ENCODE measurements at places on chromosomes 11 and 22.

DNA sequence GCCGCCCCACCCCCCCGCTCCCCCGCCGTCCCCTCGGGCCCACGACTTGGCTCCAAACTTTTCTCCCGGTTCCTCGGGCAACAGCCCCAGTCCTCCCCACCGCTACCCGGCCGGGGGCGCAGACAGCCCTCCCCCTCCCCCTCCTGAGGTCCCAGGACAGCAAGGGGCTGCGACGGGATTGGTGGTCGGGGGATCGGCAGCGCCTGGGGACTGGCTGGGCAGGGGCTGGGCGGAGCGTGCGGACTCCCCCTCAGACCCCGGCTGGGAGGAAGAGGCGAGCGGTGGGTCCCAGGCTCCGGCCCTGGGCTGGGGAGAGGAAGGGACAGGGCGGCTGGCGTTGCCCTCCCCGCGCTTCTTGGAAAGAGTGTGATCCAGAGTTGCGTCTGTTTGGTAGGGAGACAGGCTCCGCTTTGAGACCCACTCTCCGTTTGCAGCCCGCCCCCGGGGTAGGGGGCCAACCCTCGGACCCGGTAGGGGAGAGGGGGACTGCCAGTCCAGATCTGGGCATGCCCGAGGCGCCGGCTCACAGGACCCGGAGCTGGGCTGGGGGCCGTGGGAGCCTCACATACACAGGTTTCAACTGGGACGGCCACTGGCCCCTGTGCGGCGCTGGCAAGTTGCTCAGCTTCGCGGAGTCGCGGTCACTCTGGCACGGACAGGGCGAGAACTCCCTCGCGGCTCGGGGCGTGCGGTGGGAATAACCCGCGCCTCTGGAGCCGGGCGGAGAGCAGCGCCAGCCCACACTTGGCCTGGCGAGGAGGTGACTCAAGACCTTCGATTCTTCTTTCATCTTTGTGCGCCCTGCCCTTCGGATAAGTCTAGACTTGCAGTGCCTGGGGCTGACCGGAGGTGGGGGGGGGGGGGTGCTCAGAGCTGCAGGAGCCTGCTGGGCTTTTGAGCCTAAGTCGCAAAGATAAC, 999 bp downstream of the TSKU start:
- DNase-seq = peak; percentile 30

GRCh38 chr11:67271541-67272284, 5.4 kb downstream of the GRK2 start:
- DNase-seq = no peak

DNA sequence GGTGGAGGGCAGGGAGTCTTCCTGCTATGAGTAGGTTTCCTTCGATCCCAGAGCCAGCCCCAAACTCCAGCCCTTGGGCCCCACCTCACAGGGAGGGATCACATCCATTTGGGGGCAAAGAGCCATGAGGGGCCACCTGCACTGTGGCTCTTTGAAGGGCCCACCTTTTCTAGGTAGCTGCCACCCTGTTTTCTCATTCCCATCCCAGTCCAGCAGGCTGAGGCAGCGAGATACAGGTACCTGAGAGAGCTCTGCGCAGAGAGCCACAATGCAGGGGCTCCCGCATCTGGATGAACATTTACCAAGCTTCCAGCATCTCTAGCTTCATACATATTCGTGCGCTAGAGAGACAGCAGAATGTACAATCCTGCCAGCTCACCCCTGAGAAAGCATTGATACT, 16.3 kb downstream of the FXYD6 start:
- no peak for DNase-seq

DNA sequence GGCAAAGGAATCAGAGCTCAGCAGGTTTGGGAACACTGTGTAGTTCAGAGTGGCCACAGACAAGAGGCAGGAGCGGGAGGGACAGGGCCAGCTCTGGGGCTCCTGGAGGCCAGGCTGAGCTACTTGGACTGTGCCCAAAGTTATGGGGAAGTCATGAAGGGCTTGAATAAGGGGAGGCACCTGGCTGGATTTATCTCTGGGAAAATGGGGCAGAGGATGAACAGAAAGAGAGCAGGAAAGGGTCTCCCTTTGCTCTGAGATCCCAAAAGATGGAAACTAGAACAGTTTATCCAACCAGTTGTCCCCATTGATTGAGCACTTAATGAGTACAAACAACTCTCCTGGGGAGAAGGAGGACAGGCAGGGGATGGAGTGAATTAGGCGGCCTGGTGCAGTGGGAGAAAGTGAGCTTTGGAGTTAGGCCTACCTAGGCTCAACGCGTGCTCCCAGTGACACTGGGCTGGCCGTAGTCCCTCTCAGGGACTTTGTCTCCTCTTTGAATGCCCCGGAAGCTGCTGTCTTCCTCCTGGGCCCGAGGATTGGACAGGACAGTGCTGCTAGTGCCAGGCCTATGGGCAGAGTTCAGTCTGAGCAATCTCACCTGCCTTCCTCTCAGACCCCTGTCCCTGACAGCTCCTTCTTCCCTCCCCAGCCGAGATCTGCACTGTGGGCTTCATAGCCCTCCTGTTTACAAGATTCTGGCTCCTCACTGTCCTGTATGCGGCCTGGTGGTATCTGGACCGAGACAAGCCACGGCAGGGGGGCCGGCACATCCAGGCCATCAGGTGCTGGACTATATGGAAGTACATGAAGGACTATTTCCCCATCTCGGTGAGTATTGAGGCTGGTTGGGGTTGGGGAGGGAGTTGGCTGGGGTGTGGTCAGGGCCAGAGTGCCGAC, 2.0 kb downstream of the MOGAT2 start:
- DNase-seq = no peak

DNA sequence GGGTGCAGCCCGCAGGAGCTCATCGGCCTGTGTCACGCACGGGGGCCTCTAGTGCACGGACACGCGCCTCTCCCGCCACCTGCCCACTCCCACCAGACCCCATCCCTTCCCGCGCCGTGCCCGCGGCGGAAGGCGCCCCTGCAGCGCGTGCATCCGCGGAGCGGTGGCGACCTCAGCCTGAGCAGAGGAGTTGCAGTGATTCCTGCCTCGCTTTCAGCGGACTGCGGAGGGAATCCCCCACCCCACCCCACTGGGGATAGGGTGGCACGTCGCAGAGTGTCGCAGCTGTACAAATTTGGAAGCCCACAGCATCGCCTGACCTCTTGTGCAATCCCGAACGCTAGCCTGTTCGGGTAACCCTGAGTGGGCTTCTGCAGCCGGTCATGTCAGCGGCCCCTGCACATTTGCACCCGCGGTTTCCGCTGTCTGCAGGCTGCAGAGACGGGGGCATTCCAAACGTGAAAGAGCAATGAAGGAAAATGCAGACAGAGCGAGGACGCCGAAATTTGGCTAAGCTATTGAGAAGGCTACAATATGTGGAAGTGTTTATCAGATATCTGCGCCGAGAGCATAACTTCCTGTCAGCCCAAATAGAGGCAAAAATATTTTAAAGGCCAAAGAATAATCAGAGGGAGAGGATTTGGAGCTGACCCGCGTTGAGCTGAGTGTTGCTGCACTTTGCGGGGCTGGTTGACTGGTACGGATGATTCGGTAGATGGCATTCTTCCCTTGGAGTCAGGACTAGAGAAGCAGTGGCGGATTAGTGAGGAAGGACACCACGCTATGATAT, 617 bp upstream of the ARHGAP20 start:
- DNase-seq = no peak

DNA sequence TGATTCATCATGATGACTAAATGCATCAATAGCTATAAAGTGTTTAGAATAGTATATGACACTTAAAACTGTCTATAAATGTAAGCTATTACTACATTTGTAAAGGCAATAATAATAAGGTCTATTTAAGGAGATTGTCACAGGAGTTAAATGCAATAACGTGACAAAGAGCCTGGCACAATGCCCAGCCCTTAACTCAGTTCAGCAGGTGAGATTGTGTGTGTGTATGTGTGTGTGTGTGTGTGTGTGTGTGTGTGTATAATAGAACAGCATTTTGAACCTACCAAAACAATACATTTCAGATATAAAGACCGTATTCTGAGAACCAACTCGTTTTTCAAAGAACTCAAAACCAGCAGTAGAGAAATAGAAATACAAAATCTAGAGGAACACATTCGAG, 177.5 kb downstream of the MYO18B start:
- DNase-seq = peak; percentile 57

GRCh38 chr22:37731804-37732471, 35.1 kb downstream of the TRIOBP start:
- DNase-seq = no peak

- no peak for DNase-seq
These were observed 312.6 kb downstream of the C11orf87 start for GRCh38 chr11:109734566-109734965.

DNA sequence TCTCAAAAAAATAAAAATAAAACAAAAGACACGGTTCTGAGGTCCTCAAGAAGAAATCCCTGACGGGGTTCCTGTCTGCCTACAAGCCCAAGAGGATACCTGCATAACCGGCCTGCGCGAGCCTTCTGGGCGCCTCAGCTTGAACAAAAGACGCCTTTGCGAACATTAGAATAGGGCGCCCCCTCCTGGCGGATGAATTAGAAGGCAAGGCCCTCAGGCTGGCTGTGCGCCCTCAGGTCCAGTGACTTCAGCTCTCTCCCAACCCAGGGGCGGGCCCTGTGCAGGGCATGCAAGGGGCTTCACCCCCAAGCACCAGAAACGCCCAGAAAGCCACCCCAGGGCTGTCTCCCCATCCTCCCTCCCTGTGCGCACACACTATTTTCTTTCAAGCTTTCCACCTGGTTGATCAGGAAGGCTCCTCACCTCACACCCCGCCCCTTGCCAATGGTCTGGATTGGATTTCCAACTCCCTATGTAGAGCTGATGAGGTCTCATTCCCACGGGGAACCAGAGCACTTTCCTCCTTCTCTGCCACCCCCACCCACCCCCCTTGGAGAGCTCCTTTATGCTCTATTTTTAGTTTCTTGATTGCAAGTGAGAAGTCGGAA, 273.3 kb downstream of the BUD13 start:
- DNase-seq = peak; percentile 85

- DNase-seq = no peak
These were observed 12.6 kb downstream of the MMP10 start for GRCh38 chr11:102767800-102768199.

DNA sequence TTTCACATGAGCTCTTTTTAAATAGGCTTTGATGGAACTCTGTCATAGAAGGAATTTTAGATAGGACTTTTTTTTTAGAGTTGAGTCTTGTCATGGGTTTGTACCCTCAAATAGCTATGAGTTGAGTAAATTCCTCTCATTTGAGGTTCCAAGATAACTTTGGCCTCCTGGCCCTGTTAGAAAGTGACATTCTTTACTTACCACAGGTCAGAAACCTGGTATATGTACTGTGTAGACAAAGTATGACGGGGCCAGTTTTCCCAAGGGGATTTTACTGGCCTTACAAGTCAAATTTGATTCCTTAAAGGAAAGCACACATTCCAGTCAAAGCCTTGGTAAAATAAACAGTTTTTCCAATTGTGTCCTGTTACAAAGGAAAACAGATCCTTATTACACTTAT, 729.3 kb upstream of the LUZP2 start:
- no peak for DNase-seq

GRCh38 chr11:77882396-77882795, 61.5 kb downstream of the AAMDC start:
- DNase-seq = no peak

DNA sequence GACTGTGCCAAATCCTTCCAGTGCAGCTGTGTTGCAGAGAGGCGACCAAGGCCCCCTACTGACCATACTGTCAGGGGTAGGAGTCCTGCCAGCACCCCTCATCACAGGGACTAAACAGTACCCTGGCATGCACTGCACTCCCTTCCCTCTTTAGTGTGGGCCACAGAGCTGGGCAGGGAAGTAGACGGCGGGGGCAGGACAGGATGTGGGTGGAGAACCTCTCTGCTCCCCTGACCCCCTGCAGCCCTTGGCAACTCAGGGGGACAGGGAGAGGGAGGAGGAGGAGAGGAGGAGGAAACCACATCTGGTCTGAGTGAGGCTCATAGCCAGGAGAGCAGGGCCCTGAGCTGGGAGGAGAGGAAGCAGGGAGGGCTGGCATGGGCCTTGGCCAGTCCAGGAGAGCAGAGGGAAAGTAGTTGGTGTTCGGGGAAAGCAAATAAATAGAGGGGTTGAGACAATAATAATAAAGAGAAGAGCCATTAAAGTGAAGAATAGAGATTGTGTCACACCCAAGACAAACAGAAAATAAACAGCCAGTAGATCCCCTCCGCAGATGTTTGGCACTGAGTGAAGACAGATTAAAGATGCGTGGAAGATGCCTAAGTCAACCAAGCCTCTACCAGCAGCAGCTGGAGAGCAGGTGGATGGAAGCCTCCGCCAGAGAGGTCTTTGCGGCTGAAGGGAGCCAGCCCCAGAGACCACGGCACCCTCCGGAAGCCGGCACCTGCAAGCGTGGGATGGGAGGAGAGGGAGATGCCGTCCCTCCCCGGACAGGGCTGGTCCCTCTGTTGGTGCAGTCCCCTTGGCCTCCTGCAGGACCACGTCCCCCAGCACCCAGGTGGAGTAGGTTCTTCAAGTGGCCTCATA, 61.5 kb downstream of the RPUSD4 start:
- no peak for DNase-seq

DNA sequence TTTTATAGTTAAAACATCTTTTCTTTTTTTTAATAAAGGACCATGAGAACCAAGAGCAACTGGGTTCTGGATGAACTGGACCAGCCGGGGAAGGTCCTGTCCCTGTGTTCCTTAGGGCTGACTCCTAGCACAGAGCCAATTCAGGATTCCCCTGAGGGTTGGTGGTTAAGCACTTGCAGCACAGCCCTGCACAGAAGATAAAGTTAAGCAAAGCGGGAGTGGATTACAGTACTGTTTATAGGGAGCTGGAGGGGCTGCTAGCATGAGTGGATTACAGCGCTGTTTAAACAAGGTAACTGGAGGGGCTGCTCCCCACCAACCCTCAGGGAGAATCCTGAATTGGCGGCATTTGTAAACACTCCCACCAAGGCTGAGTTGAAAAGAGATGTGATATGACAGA, 90.6 kb downstream of the CELSR1 start:
- DNase-seq = no peak

- no peak for DNase-seq
These were observed 26.5 kb downstream of the SYT7 start for GRCh38 chr11:61554172-61554988.

DNA sequence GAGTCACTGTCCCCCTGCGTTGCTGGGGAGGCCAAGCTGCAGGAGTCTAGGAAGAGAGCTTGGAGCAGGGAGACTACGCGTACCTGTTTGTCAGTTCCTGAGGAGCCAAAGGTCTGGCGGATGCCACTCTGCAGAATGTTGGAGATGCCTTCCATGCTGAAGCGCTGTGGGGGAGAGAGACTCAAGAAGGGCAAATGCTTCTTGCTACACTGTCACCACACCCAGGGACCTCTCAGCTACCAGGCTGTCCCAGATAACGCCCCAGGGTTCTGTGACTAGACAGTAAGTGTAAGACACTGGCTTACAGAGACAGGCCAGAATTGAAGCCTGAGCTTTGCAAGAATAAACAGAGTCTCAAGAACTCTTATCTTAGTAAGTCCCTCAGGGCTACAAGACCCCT, 42.0 kb downstream of the FEZ1 start:
- no peak for DNase-seq
